ENCODE measurements at places on chromosomes 2 and 18. TPM values are rescaled to one million over a fixed set of nuclear protein-coding genes. Genes with fewer than 3 reads are reported as not detected.

Gene PFN4
- total RNA-seq = not detected

Gene LYG2
- not detected for total RNA-seq

Gene FAM228A
- total RNA-seq = not detected

Gene CTAGE1
- total RNA-seq = not detected

Gene LONRF2
- total RNA-seq = not detected

Gene PTPN4
- total RNA-seq = 56.5 TPM

All from natural killer cell treated with Interleukin-12 subunit alpha and Interleukin-12 subunit beta and Interleukin-15 and Interleukin-18, amount 100 ng/mL, for 72 hours (primary cell).